ENCODE measurements at places on chromosomes 5 and 9. TPM values are rescaled to one million over a fixed set of nuclear protein-coding genes. Genes with fewer than 3 reads are reported as not detected.

- DNase-seq = no peak
Observed at GRCh38 chr5:138444774-138445546, 6.1 kb downstream of the REEP2 start.

LCN15 gene
- polyA plus RNA-seq = not detected

IL9 gene
- not detected for polyA plus RNA-seq

DNA sequence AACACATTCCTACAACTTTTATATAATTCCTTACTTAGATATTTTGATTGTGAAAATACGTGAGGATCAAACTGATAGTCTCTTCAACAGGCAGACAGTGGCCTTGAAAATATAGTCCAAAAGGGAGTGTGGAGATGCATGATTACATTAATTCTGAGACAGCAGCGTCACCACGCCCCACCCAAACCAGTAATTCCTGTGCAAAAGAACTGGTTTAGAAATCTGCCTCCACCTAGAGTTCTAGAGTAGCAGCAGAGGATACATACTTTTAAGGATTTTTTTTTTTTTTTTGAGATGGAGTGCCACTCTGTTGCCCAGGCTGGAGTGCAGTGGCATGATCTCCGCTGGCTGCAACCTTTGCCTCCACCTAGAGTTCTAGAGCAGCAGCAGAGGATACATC is 1.6 kb upstream of the TUT7 start:
- no peak for DNase-seq

RAB3C gene
- polyA plus RNA-seq = not detected

DNA sequence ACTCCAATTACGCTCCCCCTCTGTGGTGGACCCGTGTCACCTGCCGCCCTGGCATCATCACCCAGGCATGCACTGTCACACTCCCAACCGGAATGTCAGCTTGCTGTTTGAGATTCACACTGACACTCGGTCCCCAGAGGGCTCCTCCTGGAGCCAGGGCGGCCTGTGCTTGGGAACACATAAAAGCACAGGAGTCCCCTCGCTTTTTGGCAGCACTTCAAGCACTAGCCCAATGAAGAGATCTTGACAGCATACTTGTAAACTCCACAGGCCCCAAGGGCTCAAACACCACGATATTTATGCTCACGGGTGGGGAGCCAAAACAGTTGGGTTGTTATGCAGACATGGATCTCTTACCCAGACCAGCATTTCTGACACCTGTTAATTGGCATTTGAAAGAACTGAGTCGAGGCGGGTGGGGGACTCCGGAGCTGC is 90.8 kb upstream of the EGFLAM start:
- no peak for DNase-seq

DNA sequence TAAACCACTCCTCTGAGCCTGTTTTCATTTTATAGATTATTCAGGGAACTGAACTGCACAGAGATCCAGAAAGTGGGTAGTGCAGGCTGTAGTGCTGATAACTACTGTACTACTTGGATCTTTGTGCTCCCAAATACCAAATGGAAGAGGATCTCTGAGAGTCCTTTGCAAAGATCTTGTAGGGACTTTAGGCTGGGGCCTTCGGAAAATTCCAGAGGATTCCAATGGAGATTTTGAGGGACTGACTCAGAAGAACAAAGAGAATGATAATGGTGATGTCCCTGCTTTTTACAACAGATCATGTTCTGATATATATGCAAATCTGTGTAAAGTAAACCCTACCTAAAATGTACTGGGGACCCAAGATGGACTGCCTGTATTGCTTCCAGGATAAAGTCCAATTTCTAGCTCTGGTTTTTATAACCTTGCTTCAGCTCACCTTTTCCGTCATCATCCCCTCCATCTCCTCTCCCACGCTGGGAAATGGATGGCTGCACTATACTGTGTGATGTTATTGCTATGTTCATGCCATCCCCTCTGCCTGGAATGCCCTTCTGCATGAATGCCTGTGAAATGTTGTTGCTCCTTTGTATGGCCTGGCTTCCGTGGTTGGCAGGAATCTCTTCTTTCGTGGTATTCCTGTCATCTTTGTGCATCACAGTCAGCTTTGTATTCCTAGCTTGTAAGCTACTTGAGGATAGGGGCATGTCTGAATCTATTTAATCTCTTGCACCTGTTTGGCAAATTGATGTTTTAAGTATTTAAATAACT is 9.7 kb upstream of the PSMD5 start:
- DNase-seq = no peak

GRCh38 chr5:66903218-66903617 is 293.4 kb downstream of the CD180 start:
- DNase-seq = no peak

C9orf153 gene
- not detected for polyA plus RNA-seq

DNA sequence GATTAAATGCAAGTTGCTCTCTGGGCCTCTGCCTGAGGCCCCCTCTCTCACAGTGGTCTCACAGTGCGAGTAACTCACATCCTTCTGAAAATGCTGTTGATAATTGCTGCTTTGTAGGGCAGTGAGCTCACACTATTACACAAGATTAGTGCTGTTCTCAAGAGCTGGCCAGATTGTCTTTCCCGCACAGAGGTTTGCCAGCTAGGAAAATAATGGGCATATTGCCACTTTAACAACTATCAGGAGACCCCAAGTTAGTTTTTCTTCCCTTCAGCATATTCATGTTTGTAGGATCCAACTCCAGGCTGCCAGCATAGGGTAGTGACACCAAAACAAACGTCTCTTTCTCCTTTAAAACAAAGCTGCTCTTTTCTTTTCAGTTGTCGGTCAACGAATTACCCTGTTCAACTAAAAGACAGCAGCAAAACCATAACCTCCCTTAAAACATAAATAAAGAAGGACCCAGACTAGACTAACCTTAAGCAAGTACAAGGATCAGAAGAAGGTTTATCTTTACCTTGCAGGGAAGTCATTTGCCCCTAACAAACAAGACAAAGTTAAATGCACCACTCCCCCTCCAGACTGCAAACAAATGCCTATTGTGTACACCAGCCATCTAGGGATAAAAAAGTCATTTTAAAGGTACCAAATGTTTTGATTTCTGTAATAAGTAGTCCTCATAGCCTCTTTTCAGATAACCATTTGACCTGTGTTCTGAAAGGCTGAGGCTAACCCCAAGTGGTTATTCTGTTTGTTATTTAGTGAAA is 91.4 kb downstream of the VCAN start:
- DNase-seq = no peak

- no peak for DNase-seq
Observed at GRCh38 chr5:78064941-78065472, 229.5 kb downstream of the AP3B1 start.

DNA sequence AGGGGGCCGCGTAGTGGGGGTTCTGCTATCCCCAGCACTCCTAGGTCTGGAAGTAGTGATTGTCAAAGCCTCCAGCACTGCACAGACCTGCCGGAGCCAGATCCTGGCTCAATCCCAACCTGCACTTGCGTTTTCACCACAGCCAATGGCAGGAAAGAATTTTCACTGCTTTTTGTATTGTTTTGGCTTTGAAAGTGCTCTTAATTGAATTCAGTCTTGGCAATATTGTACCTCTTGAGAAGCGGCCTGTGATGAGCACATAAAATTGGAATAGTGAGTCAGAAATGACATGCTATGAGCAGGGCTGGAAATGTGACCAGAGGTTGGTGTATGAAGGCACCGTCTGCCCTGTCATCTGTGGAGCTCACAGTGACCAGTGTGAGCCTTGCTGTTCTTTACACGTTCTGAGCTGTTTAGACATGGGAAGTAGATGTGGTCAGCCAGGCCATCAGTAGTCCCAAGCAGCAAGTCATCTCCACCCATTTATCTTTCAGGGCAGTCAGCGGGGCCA is 41.5 kb downstream of the SECISBP2 start:
- no peak for DNase-seq

GRCh38 chr5:181149806-181150733 is 2.7 kb downstream of the OR2V2 start:
- DNase-seq = no peak

LYRM7 gene
- 11.4 TPM for polyA plus RNA-seq

DNA sequence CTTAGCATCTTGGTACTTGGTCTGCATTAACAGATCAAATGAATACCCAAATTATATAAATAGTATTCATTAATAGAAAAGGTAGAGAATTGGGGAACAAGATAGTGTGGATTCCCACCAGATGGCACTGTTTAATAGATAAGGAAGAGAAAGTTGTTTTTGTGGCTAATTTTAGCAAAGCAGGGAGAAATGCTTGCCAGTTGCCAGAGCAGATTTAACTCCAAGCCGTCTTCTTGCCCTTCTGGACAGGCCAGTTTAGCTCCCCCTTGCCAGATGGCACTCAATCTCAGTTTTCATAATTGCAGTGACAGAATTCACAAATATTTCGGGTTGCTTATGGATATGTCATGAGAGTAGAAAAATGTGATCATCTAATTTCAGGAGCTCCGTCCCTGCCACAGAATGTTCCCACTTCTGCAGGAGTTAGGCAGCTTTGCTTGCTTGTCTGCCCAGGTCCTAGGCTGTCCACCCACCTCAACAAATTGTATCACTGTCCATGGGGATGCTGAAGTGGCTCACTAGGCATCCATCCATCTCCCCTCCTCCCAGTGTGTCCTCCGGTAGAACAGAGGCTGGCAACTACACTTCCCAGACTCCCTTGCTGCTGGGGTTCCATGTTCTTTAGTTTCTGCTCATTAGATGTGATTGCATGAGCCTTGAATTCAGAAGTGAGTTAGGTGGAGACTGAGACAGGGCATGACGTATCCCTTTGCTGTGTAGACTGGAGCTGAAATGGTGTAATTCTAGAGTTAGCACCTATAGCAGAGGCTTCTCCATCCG is 11.8 kb upstream of the HEXB start:
- DNase-seq = no peak

DNA sequence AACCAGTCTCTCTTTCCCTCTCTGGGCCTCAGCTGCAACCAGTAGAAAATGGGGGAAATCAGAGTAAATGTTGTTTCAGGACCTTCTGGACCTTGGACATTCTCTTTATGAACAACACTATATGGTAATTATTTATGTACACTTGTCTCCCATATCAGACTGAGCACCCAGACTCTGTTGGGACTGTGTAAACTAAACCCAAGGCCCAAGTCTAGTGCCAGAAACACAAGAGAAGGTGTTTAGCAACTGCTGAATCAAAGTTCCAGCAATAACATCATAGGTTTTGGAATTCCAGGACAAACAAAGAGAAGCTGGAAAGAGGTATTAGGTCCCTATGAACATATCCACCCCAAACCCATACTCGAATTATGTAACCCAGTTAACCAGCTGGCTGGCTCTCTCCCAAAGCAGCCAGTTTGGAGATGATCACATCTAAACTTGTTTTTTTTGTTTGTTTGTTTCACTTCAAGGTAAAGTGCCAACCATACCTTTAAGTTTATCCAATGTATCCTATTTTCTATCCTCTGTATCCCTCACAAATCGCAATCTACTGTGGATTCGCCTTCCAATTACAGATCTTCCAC is 1.9 kb upstream of the RNF38 start:
- DNase-seq = no peak

NPR3 gene
- not detected for polyA plus RNA-seq

DNA sequence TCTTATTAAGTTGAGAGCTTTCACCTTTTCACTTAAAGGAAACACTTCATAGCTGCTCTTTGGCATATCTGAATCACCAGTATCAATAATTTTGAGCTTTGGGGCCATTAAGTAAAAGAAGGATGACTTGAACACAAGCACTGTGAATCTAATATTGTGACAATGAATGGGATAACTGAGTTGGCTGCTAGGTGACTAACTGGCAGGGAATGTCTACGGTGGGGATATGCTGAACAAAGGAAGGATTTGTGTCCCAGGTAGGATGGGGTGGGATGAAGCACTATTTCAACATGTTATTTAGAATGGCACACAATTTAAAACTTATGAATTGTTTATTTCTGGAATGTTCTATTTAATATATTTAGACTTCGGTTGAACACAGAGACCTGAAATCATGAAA is 123.6 kb downstream of the TEX10 start:
- DNase-seq = no peak

GRCh38 chr5:181203777-181204112 is 1.3 kb downstream of the TRIM7 start:
- DNase-seq = no peak

GFPT2 gene
- polyA plus RNA-seq = not detected

DNA sequence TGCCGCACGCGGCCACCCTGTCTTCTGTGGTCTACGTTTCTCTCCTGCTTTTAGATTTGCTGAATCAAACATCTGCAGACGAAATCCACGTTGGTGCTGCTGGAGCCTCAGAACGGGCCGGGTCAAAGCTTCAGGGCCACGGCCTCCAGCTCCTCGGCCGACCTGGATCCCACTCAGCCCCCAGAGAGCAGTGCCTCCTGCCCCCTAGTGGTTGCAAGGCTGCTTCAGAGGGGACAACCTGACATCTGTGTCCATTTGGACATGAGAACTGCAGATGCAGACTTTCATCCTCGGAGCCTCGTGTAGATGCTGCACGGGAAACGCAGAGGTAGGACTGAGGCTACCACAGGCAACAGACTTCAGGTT is 23.0 kb upstream of the SLC6A3 start:
- no peak for DNase-seq

CDH18 gene
- not detected for polyA plus RNA-seq

- no peak for DNase-seq
Observed at GRCh38 chr9:79240774-79241173, 331.0 kb upstream of the TLE4 start.

SLC36A3 gene
- polyA plus RNA-seq = 0.26 TPM

DNA sequence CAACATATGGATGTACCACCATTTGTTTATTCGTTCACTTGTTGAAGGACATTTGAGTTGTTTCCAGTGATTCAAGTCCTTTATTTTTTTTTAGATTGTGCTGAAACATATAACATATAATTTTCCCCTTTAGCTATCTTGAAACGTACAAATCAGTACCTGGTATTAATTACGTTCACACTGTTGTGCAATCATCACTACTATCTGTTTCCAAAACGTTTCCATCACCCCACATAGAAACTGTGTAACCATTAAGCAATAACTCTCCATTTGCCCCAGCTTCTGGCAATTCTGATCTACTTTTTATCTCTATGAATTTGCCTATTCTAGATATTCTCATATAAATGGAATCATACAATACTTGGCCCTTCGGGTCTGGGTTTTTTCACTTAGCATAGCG is 116.0 kb downstream of the FGF1 start:
- DNase-seq = no peak

DNA sequence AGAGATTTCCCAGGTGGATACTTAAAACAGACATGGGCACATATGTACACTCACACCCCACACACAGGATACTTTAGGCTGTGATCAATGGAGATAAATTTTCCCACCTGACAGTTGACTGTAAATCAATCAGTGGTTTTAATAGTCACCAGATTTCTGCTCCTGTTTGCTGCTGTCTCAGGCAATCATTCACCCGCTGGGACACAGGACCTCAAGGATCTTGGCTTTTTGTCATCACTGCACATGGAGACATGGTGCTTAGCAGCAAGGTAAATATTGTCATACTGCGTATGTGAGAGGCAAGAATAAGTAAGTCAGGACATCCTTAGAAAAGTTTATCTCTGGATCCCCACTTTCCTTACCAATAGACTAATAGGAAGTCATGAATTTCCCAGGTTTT is 60.8 kb upstream of the KLF9 start:
- DNase-seq = no peak

PCDHA9 gene
- not detected for polyA plus RNA-seq

GRCh38 chr5:157459715-157460599 is at the start of gene NIPAL4:
Gene NIPAL4 (plus strand): TSS chr5:157460213. CDS start chr5:157460321, 108 bp downstream.
- DNase-seq = peak; percentile 46

SHOC1 gene
- polyA plus RNA-seq = not detected

ECSCR gene
- not detected for polyA plus RNA-seq

All from naive B cell (primary cell).